KBM-7 (cell line): ENCODE measurements at places on chromosomes 4 and X.

- no peak for DNase-seq
Measured at GRCh38 chr4:153527690-153528089, 61.5 kb downstream of the TMEM131L start.

DNA sequence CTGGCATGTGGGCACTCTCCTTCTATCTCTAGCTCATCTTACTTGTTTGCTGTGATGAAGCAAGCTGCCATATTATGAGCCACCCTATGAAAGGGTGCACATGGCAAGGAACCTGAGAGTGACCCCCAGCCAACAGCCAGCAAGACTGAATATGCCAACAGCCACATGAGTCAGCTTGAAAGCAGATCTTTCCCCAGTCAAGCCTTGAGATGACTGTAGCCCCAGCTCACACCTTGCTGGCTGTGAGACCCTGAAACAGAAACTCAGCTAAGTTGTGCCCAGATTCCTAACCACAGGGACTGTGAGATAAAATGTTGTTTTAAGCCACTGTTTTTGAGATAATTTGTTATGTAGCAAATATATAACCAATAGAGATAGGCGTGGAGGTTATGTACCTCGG lies 36.2 kb downstream of the KDM5C start:
- no peak for DNase-seq

- DNase-seq, result no peak
Measured at GRCh38 chr4:3452376-3452775, 10.6 kb downstream of the HGFAC start.

- DNase-seq, result peak; percentile 60
Measured at GRCh38 chrX:41759817-41760216, 35.8 kb downstream of the GPR82 start.

DNA sequence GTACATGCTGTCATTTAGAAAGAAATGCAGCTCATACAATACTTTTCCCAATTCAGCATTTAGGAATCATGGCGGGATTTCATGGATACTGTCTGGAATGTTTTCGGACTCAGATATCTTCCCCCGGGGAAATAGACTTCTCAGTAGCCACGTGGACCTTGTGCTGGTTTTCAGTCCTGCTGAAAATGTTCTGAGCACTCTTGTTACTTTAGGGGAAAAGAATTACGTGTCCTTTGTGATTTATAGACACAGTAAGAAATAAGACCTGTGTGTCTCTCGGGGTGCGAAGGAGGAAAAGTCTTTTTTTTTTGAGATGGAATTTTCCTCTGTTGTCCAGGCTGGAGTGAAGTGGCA lies 3.8 kb downstream of the CD99 start:
- no peak for DNase-seq

DNA sequence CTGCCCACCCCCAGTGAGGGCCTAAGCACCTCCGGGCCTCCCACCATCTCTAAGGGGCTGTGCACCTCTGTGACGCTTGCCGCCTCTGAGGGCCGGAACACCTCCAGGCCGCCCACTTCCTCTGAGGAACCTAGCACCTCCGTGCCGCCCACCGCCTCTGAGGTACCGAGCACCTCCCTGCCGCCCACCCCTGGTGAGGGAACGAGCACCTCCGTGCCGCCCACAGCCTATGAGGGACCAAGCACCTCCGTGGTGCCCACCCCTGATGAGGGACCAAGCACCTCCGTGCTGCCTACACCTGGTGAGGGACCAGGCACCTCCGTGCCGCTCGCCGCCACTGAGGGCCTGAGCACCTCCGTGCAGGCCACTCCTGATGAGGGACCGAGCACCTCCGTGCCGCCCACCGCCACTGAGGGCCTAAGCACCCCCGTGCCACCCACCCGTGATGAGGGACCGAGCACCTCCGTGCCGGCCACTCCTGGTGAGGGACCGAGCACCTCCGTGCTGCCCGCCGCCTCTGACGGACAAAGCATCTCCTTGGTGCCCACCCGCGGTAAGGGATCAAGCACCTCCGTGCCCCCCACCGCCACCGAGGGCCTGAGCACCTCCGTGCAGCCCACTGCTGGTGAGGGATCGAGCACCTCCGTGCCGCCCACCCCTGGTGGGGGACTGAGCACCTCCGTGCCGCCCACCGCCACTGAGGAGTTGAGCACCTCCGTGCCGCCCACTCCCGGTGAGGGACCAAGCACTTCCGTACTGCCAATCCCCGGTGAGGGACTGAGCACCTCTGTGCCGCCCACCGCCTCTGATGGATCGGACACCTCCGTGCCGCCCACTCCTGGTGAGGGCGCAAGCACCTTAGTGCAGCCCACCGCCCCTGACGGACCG lies 977 bp downstream of the MAGEE1 start:
- no peak for DNase-seq

- no peak for DNase-seq
Measured at GRCh38 chrX:103879339-103879738, 47.3 kb upstream of the RAB9B start.

- no peak for DNase-seq
Measured at GRCh38 chrX:11434607-11435006, 141.4 kb downstream of the AMELX start.

DNA sequence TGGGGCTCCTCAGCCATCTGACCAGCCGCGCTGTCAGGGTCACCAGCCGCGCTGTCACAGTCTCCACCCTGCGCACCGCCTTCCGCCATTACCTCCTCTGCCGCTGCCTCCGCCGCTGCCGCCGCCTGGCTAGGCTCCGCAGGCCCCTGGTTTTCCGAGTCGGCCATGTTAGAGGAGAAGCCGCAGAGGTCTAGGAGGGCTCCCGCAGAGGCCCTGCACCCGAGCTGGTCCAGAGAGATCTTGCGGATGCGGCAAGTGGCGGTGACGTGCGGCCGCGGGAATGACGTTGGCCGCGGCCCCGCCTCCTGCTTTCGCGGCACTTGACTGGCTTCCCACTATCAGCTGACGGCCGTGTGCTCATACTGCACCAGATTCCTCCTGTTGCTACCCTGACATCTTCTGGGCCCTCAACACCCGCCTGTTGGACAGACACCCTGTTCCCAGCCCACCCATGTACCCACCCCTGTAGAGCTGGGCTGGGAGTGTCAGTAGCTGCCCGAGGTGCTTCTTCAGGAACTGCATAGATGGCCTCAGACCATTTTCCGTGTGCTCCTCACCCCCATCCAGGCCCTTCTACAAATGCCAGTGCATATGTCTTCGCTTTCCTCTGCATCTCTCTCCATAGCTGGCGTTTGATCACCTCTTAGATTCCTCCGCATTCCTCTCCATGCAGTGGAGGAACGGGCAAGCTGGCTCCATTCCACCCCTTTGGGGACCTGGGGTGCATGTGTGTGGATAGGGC lies at the start of gene NAP1L5:
TSS of gene NAP1L5 (minus strand) at position 242 of the 742 bp plus-strand sequence. CDS start at position 167, 75 bp downstream.
- DNase-seq, result peak; percentile 84

DNA sequence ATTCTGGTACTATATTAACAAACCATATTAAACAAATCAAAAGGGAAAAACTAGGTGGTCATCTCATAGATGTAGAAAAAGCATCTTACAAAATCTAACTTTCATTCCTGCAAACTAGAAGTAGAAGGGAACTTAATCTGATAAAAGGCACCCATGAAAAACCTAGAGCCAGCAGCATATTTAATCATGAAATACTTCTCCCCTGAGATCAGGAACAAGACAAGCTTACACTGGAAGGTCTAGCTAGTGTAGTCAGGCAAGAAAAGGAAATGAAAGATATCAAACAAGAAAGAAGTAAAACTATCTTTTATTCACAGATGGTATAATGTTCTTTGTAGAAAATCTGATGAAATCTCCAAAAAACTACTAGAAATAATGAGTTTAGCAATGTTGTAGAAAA lies 41.2 kb downstream of the ATP10D start:
- DNase-seq, result no peak

DNA sequence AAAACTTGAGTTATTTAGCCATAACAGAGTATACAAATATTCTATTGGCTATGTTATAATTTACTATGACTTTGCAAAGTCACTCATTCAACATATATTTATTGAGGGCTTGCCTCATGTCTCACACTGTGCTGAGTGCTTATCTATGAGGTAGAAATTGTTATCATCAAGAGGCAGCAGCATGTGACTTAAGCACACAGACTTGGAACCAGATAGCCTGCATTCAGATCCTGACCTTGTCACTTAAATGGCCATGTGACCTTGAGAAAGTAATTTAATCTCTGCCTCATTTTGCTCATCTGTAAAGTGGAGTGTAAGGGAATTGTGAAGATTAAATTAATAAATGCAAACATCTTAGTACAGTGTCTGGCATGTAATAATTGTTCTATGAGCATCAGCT lies 10.1 kb upstream of the EXOSC9 start:
- no peak for DNase-seq

GRCh38 chr4:177964061-177964460 lies 521.8 kb upstream of the AGA start:
- DNase-seq, result no peak

GRCh38 chr4:18463987-18464559 lies 442.5 kb upstream of the LCORL start:
- no peak for DNase-seq

DNA sequence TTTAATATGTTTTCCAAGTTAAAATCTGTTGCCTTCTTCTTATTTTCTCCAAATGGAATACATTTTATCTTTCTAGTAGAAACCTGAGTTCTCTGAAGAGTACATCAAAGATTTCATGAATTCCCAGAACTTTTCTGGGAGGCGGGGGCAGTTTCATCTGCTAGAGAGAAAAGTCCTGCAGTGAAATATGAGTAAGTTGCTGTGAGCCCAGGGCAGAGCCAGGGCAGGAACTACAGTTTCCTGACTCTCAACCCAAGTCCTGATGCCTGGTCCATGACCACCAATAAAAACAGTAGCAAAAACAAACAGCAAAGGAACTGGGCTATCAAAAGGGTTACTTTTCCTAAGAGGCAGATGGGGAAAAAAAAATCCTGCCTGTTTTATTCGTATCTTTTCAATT lies 239.4 kb upstream of the CTSO start:
- DNase-seq, result no peak

DNA sequence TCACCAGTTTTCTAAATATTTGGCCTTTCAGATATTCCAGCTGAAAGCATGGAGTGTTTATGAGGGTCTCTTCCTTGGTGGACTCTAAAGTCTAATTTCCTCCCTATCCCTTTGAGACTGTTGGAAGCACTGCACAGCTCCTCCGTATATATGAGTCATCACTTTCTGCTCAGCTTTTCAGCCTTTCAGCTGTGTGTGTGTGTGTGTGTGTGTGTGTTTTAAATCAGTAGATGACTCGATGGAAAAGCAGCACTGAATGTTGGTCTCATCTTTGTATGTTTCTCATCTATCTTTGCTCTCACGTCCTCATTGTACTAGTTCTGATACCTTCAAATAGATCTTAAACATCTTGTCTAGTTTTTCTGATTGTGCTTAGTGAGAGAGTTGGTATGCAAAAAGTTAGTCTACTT lies 81.6 kb downstream of the ZFX start:
- DNase-seq, result peak; percentile 45

DNA sequence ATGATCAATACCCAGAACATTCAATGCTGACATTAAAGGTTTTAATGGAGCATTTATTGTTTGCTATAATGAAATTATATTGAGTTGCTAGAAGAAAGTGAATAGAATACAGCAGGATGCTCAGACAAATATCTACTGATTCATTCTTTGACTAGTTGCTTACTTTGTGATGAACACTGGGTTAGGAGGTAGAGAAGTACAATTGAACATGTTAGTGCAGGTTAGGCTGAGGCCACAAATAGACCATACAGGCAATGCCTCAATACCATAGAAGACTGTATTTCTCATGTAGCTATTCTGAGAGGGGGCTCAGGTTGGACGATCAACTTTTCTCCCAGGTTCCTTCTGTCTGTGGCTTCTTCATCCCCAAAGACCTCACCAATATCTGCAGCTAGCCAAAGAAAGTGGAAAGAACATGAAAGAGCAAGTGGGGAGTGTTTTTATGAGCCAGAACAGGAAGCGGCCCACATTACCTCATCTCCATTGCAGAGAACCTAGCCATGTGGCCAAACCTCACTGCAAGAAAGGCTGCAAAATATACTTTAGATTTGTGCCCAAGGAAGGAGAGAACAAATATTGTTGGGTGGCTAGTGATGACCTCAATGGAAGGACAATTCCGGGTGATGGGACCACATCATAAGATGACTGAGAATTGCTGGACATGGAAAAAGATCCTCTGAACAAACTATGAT lies 180.3 kb upstream of the GATB start:
- DNase-seq, result no peak

- no peak for DNase-seq
Measured at GRCh38 chr4:80307183-80307735, 28.3 kb upstream of the CFAP299 start.

- DNase-seq, result peak; percentile 86
Measured at GRCh38 chrX:51496501-51497291, at the start of gene NUDT11. Gene NUDT11, minus strand, starts transcription at chrX:51496592. Its CDS starts 148 bp downstream, at chrX:51496444.

DNA sequence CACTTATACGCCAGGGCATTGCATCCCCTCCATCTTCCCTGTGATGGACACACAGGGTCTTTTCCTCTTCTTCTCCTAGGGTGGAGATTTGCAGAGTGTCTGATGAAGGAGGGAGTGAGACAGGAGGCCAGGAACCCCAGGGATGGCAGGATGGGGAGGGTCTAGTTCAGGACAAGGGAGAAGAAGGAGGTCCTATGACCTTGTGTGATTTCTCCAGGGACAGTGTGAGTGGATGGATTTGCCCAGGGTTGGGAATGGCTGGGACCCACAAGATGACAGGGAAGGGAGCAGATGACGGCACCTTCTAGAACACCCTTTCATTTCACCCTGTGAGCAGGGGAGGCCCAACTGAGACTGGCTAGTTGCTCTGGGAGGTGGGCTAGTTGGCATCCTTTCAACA lies 34.2 kb downstream of the CYTL1 start:
- DNase-seq, result no peak

DNA sequence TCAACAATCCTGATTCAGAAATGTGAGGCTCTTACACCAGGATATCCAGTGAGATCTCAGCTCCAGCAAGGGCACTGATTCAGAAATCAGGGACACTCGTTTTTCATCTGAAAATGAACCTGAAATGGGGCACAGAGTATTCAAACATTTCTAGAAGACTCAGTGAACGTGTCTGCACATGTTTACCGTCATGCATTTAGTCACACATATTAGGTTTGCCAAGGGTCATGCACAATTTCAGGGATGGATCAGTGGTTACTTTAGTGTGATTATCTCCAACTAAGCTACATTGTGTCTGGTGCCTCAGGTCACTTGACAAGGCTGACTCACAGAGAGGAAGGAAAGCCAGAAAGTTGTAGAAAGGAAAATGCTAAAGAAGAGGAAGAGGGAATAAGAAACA lies 33.6 kb upstream of the SPANXN2 start:
- DNase-seq, result no peak
